ENCODE measurements at places on chromosomes 6 and 20. TPM values are rescaled to one million over a fixed set of nuclear protein-coding genes. Genes with fewer than 3 reads are reported as not detected.

DNA sequence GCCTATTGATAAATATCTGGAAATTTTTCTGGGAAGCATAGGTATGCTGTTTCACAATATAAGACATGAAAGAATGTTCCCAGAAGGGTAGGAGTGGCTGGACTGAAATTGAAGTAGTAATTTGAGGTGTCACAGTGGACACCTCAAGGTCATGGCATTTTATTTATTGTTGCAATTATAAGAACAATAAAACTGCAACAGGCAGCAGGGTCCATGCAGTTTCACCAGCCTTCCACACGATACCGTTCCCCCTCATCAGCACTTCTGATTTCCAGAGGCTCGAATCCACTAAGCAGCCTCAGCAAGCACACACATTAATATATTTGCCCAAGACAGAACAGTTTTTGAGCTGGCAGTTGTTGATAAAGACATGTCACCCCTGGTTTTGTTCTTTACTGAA lies 1037.4 kb downstream of the KIF16B start:
- DNase-seq = no peak

- DNase-seq = no peak
Measured at GRCh38 chr6:34600101-34600500, 44.0 kb upstream of the SPDEF start.

- no peak for DNase-seq
Measured at GRCh38 chr6:38063973-38064372, 244.4 kb downstream of the ZFAND3 start.

- no peak for DNase-seq
Measured at GRCh38 chr6:160940197-160940596, 51.4 kb upstream of the MAP3K4 start.

Gene BAG2
- total RNA-seq = 3.7 TPM

Measured in CD4-positive, alpha-beta memory T cell (primary cell).